ENCODE measurements at places on chromosomes 1 and 21.

GRCh38 chr1:172870901-172871606 lies 179.7 kb downstream of the TNFSF18 start:
- DNase-seq: no peak

DNA sequence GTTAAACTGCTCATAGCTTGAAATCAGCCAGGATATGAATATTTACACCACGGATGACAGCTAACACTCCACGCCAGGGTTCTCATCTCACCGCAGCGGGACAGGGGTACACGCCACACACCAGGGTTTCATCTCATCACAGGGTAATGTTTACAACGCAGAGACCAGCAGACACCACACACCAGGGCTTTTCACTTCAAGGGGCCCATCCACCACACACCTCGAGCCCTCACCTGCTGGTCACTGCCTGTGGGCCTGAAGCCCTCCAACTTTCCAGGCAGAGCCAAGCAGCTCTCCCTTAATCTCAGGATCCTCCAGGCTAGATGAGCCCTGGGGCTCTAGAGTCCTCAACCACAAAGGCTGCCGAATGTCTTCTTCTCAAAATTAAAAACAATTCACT lies 1.3 kb upstream of the KRTAP10-12 start:
- no peak for DNase-seq

DNA sequence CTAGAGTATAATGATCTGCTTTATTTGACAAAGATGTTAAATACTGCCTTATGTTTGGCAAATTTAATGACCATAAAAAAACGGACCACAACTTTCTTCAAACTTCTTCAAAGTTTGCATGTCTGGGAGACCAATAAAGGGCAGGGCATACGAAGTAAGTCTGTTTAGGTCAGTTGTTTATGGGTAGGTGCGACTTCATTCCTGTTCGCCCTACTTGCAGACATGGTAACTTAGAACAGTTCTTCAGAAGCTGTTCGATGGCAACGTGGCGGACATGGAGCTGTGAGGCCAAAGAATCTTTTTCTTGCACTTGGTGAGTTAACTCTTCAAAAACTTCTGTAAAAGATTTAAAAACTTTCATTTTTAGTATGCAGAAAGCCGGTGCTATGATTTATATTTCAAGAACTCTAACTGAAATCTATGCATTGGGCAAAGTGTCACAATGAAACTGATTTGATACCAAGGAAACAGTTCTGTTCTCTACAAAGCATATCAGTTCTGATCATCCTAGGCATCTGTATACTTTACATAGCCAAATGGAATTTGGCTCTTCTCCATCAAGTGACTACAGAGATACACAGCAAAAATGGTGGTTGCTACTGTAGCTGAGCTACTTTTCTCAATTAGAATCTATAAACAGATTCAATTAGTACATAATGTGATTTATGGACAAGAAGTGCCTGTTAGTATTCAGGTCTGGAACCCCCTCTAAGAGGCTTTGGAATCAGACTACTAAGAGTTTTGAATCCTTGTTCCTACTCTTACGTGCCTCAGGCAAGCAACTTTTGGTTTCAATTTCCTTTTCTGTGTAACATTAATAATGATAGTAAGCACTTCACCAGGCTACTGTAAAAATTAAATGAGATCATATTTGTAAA lies 25.7 kb downstream of the C21orf91 start:
- DNase-seq: peak; percentile 49

DNA sequence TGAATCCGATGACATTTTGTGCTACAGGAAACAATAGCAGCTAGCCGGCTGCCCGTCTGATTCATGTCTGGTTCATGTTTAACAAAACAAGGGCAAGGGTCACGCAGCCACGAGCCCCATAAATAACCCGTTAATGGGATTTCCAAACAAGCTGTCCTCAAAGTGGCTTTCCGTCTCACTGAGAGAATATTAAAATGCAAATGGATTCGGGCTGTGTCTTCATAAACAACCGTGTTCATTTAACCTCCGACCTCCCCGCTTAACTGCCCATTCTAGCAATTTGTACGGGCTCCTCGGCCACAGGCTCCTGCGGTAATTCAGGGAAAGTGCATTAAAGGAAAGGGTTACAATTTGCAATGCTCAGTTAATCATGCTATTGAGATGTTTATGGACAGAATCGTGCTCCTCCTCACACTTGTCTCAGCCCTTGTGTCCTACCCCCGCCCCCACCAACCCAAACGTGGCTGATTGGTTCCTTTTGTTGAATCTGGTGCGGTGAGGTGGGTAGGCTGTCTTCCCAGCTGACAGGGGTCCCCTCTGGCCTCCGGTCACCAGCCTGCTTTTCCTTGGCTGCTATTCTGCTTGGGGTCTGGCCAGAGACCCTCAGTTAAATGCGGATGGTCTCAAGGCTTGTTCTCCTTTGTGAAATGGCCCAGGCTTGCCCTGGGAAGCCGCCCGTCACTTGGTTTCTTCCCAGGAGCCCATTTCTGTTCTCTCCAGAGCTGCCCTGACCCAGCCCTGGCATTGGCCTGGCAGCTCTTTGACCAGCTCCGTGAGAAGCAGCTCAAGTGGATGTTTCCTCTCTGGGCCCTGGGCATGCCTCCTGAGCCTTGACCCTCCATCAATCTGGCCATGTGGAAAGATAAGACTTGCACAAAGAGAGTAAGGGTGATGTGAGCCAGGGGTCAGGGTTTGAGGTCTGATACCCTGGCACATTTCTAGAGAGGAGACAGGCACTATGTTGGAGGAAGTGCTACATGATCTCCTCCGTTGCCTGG lies 200.7 kb upstream of the POU3F1 start:
- DNase-seq: no peak

DNA sequence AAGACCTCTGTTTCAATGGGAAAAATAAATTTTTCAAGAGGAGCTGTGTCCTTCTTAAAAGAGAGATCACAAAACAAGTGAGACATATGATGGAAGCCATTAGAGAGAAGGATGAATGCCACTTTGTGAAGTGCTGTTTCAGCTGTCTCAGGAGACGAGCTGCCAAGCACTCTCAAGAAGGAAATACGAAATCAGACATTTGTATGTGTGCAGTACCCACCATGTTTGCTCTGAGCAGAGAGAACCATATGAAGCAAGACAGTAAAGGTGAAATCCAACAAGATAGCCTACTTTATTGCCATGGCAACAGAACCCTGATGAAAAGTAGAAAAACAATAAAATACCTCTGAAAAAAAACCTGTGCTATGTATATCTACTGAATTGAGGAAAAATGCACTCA lies 168.1 kb downstream of the AMY1C start:
- no peak for DNase-seq

DNA sequence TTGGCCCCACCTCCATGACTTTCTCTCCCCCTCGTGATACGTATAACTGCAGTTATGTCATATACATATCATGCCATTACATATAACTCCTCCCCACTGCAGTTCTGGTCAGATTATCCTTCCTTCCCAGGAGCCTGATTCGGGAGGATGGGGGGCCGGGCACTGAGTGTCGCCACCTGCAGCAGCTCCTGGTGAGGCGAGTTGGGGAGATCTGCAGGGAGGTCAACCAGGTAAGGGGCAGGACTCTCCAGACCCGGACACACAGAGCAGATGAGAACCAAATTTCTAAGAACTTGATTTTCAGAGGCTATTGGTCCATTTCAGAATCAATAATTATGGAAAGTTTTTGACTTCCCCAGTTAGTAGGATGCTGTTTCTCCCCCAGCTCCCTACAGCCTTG lies 19.5 kb downstream of the HYI start:
- no peak for DNase-seq

- no peak for DNase-seq
Observed at GRCh38 chr1:158163000-158163947, 17.4 kb upstream of the CD1D start.

DNA sequence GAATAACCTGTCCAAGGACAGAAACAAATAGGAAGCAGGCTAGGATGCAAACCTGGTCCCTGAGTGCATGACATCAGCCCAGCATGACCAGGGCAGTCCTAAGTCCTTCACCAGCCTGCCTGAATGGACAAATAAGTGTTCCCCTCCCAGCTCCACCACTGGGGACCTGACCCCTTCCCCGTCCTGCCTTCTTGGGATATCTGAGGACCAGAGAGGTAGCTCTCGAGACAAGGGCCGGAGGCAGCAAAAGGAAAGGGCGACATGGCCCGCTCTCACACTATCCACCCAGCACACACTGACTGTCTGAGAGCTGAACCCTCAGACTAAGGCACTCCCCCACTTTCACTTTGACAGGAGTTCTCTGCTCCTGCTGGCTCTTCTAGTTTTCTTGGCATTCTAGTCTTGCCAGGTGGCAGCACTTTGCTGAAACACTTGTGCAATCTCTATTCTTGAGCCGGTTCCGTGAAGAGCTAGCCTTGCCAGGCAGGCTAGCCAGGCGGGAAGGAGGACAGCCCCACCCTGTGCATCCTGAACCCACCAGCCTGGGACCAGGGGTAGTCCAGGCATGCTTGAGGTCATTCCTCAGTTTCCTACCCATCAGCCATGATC lies 251.1 kb upstream of the RAB4A start:
- DNase-seq: no peak

- no peak for DNase-seq
Observed at GRCh38 chr1:163535807-163536206, 214.1 kb downstream of the NUF2 start.

GRCh38 chr1:244053831-244054230 lies 2.7 kb downstream of the ZBTB18 start:
- DNase-seq: no peak

- no peak for DNase-seq
Observed at GRCh38 chr1:205350124-205350523, 6.6 kb downstream of the KLHDC8A start.

GRCh38 chr21:21101911-21102310 lies 103.7 kb downstream of the NCAM2 start:
- no peak for DNase-seq

GRCh38 chr1:214688891-214689290 lies 85.9 kb downstream of the CENPF start:
- no peak for DNase-seq

- DNase-seq: no peak
Observed at GRCh38 chr1:41566274-41566885, 81.9 kb upstream of the EDN2 start.

- no peak for DNase-seq
Observed at GRCh38 chr1:44390277-44390676, 14.8 kb upstream of the RNF220 start.

DNA sequence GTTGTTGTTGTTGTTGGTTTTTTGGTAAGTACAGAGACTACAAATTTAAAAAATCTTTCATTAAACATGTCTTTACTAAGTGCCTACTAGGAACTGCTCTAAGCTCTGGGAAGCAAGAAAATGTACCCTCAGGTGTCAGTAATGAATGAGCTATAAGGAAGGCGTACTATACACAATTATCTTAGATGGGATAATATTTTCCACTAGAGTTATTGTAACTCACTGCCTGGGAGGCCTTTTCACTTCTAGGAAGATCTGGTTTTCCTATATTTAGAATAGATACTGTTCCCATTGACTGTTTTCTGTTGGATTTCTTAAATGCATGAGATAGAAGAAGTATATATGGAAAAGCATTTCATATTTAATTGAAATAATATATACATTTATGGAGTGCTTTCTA lies 19.6 kb downstream of the CLIC4 start:
- no peak for DNase-seq

GRCh38 chr1:3929126-3929525 lies 29.1 kb upstream of the C1orf174 start:
- DNase-seq: no peak

GRCh38 chr1:158045639-158046038 lies 52.2 kb downstream of the KIRREL1 start:
- no peak for DNase-seq

GRCh38 chr1:99369154-99369553 lies 104.9 kb downstream of the PLPPR4 start:
- DNase-seq: no peak

GRCh38 chr1:154714638-154715037 lies 106.7 kb upstream of the ADAR start:
- DNase-seq: no peak

Data from CD4-positive, alpha-beta T cell treated with Interleukin-15 for 4 hours (primary cell).